ENCODE measurements at places on chromosomes 1 and 21.
A peak's percentile ranks its signal among the peaks of the same experiment; 100 is the strongest.

DNA sequence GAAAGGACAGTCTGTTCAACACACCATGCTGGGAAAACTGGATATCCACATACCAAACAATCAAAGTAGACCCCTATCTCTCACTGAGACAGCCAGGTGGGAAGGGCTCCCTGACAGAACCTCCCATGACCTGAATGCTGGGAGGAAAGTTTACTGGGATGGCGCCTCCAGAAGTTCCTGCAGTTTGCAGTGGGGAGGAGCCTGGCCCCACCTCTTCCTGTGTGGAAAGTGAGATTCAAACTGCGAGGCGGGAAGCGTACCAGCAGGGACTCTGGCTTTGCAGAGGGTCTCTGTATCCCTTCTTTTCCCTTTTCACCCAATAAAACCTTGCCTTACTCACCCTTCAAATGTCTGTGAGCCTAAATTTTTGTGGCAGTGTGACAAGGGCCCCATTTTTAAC is 190.7 kb downstream of the HHIPL2 start:
- DNase-seq: no peak

DNA sequence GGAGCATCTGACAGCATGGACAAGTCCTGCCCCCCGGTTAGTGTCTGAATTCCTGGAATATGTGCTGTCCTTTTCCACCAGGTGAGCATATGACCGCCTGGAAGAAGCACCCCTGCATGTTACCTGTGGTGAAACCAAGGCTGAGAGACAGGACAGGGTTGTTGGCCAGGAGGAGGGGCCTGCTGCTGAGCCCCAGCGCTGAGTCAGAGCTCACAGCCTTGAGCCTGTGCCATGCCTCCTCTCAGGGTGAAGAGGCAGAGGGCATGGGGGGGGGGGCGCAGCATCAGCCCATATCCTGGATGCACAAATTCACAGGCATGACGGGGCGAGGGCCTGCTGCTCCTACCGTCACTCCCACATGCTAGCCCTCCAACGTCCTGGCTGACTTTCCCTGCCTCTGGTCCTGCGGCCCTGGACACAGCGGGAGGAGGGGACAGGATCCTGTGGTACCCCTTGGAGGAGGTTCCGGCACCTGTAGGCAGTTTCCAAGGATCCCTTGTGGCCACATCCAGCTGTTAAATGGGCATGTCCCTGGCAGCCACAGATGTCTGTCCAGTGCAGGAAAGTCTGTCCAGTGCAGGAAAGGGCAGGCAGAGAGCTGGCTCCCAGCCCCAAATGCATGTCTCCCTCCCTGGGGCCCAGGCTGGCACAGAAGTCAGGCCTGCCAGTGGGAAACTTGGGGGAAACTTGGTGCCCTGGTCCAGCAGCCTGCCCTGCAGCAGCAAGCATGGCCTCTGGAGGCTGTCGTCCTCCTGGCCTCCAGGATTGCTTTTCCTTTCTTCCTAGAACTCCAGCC is 23.9 kb downstream of the TTC34 start:
- no peak for DNase-seq

- DNase-seq: no peak
Observed at GRCh38 chr1:31405578-31406245, 7.3 kb upstream of the SERINC2 start.

GRCh38 chr1:96995351-96995750 is 273.8 kb downstream of the PTBP2 start:
- no peak for DNase-seq

DNA sequence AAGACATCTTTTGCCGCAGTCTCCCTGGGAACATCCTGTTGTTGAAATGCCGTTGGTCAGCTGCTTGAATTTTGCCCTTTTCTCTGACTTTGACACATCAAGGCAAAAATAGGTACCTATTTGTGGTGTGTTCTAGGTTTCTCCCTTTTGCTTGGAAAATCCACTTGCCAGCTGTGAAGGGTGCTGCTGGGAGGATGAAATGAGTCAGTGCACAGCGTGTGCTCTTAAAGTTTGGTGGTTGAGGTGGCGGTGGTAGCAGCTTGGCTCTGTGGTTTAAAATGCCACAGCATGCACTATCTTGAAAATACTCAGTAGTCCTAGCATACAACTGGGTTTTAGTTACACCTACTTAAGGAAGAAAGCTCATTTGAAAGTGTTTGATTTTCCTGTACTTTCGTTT is 183.8 kb downstream of the DHRS3 start:
- peak; percentile 69 for DNase-seq

GRCh38 chr1:156848461-156849150 is 10.3 kb downstream of the INSRR start:
- peak; percentile 57 for DNase-seq

DNA sequence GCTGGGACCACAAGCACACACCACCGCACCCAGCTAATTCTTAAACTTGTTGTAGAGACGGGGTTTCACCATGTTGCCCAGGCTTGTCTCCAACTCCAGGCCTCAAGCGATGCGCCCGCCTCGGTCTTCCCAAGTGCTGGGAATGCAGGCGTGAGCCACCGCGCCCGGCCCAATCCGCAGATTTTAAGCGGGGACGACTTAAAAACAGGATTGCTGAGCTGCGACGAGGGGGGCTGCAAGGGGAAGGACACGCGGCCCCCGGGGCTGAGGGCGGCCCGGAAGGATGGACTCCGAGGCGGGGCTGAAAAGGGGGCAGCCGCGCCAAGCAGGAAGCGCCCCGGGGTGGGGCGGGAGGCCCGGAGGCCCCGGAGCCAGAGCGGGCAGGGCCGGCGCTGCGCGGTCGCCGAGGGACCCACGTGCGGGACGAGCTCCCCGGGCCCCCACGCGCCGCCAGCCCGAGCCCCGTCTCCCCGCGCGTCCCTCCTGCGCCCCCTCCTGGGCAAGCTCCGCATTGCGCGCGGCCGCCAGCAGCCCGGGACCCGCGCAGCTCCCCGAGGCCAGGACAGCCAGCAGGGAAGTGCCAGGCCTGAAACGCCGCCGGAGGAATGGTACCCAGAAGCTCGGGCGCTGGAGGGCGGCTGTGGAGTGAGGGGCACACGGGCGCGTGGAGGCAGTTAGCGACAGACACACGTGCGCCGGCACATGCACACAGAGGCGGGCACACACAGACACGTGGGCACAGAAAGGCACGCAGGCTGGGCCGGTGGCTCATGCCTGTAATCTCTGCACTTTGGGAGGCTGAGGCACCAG is 5.5 kb upstream of the PRKCZ start:
- DNase-seq: peak; percentile 85

DNA sequence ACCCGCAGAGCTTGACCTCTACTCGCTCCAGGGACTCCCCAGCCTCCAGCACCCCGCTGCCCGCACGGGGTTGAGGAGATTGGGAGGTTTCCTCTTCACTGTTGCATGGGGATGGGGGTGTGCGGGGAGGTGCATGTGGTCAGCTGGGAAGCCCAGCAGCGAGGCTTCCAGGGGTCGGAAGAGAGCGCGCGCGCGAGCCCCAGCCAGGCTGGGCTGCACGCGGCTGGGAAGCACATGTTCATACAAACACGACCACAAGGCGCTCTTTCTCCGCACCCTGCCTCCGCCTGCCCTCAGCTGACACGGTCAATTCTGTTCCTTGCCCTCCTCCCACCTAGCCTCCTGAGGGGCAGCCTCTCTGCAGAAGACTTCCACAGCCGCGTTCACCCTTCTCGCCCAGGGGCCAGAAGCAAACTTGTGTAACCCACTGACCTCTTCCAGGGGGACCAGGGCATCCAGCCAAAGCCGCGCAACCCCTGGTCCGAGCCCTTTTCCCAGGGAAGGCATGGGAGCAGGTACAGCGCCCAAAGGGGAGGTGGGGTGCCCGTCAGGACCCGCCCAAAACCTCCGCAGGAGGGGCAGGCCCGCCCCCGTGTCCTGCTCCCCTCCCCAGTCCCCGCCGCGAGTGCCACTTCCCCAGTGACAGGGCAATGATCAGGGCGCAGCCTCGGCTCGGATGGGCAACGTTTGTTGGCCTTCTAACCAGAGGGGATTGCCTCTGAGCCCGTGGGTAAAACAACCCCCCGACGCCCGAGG is 1.3 kb downstream of the COL24A1 start:
- no peak for DNase-seq

GRCh38 chr1:32808580-32808979 is 8.6 kb downstream of the YARS1 start:
- no peak for DNase-seq

DNA sequence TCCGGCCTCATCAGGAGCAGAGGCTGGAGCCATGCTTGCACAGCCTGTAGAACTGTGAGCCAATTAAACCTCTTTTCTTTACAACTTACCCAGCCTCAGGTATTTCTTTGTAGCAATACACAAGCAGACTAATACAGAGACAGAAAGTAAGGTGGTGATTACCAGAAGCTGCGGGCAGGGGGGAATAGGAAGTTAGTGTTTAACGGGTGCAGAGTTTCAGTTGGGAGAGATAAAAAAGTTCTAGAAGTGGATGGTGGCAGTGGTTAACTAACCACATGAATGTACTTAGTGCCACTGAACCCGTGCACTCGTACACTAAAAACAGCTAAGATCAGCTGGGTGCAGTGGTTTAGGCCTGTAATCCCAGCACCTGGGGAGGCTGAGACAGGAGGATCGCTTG is 80.4 kb upstream of the TARDBP start:
- peak; percentile 37 for DNase-seq

GRCh38 chr1:97500760-97501159 is 420.1 kb downstream of the DPYD start:
- no peak for DNase-seq

GRCh38 chr1:214453109-214453722 is 98.2 kb downstream of the PTPN14 start:
- no peak for DNase-seq

DNA sequence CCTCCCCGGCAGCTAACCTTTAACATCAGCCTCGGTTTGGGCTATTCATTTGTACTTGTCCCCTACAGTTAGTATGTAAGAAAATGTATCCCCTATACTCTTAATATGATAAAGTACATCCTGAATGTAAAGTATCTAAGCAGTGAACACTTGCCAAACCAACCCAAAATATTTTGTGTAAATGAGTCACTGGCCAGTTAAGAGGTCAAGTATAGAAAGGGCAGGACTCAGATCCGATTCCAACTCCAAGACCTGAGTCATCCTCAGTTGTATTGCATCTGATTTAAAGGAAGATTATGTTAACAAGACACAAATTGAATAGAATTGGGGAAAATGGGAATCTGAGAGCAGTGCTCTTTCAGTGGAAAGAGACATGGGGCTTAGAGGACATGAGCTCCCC is 84.4 kb downstream of the CD58 start:
- DNase-seq: no peak

DNA sequence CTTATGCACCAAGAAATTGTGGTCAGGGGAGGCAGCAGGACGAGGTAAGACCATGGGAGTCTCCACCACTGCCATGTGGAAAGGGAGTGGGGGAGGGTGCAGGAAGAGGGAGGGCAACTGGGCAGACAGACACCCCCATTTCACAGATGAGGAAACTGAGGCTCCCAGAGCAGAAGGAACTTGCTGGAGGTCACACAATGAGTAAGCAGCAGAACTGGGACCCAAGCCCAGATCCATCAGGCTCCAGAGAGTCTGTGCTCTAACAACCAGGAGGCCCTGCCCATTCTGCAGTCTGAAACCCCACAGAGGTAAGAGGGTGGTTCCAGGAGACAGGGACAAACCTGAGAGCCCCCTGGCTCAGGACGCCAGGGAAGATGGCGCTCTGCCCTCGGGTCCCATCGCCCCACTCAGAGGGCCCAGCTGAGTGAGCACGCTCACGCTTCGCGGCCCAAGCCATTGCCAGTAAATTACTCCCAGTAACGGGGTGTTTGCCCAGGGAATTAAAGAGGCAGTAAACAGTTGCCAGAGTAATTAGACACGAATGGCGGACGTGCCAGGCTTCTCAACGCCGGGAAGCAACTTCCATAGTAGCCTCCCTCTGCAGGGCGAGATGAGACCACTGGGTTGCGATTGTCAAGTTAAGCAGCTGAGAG is 59.2 kb downstream of the MATN1 start:
- no peak for DNase-seq

DNA sequence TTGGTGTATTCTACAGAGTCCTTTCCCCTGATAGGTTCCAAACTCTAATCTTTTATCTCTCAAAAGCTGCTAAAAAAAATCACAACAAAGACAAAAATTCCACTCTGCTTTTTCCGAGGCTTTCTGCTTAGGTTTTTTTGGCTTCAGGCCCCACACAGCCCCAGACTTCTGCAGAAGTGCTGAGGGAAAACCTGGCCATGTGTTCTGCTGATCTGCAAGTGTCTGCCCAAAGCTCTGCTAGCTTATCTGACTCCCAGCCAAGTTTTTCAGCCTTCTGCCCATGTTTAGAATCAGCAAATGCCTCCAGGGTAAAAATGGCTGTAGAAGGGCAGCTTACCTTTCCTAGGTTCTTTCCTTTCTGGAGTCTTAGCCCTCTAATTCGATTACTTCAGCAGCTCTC is 28.4 kb downstream of the DISP3 start:
- no peak for DNase-seq

GRCh38 chr1:9844756-9845155 is 21.0 kb upstream of the CLSTN1 start:
- no peak for DNase-seq

GRCh38 chr1:62209931-62210595 is 15.4 kb downstream of the L1TD1 start:
- DNase-seq: no peak

DNA sequence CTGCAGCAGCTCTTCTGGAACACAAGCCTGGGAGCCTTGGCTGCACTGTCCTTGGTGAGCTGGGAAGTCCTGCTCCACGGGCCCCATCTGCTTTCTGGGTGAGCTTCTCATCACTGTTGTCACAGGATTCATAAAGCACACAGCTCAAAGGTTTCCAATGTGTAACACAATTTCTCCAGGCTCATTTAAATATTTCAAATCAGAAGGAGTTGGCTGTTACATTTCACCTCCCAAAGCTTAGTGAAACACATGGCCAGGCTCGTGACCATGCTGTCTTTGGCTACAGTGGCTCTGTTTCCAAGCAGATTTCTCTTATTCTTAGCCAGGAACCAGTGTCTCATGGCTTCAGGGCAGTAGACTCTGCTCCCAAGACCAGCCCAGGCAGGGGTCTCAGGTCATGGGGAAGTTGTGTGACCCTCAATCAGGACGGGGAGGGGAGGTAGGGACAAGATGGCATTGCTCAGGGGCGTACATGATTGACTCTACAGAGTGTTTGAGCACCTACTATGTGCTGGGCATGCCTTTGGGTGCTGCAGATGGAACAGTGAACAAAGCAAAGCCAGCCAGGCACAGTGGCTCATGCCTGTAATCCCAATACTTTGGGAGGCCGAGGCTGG is 353.0 kb downstream of the NPHP4 start:
- no peak for DNase-seq

- DNase-seq: peak; percentile 21
Observed at GRCh38 chr1:19484798-19485361, 459 bp downstream of the CAPZB start.

DNA sequence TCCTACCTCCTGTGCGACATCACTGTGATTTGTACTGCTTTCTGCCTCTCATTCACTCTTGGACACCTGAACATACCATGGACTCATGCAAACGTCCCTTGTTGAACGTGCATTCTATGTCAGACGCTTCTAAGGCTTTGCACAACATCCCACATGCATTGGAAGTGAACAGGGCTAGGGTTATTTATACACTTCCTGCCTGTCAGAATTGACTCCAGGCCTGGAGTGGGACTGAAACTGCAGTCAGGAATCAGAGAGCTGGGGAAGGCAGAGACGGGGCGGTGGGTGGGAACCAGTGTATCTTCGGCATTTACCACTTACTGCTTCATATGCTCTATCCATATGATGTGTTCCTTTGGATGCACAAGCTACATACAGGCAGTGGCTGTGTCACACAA is 81.4 kb upstream of the GALNT2 start:
- DNase-seq: no peak

Measured in activated naive CD4-positive, alpha-beta T cell treated with Interleukin-2 at 50 U/mL for 16 hours (primary cell).